Prostate gland (tissue), 2 donors: ENCODE measurements at places on chromosomes 3 and 15. TPM values are rescaled to one million over a fixed set of nuclear protein-coding genes. Genes with fewer than 3 reads are reported as not detected.

Gene GOLGA8N
- 3.9 TPM for total RNA-seq

Gene RHOV
- 11.7 TPM for total RNA-seq

GRCh38 chr3:182241766-182242488 is 530.2 kb downstream of the SOX2 start:
- no peaks in the 10 kb centered on the region for H3K36me3 ChIP-seq
- DNase-seq, result no peak
- no peaks in the 10 kb centered on the region for H3K4me1 ChIP-seq
- H3K27ac ChIP-seq, result no peak overlapping the region
- H3K27me3 ChIP-seq, result no peaks in the 10 kb centered on the region

- H3K27me3 ChIP-seq, result no peaks in the 10 kb centered on the region
- no peak overlapping the region for H3K27ac ChIP-seq
- no peaks in the 10 kb centered on the region for H3K4me1 ChIP-seq
- no peaks in the 10 kb centered on the region for H3K36me3 ChIP-seq
- no peak for DNase-seq
These were observed 194.7 kb downstream of the KLHL25 start for GRCh38 chr15:85600001-85600400.

Gene AADACL2
- 0.62 TPM for total RNA-seq

DNA sequence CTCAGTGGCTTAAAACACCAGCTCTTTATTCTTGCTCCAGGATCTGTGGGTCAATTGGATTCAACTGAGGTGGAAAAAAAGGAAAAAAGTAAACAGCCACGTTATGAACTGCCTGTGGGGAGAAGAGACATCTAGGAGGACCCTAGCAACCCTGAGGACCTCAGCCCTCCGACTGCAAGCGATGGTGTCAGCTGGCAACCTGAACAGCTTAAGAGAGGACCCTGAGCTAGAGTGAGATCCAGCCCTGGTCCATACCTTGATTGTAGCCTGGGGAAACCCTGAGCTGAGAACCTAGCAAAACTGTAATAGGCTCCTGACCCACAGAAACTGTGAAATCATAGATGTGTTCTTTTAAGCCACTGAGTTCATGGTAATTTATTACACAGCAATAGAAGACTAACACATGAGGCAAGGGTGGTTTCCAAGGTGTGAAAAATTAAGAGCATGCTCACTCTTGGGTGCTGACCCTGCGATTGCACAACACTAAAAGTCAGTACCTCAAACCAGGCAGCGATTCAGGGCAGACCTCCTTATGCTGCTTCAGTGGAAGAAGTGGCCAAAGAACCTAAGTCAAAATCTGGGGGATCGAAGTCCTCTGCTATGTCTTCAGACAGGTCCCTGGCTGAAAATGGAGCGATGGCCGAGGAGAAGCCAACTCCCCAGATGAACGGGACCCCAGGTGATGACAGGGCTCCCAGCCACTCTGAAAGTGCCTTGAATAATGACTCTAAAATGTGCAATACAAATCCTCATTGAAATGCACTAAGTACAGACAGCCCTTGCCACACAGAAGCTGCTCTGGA is 57.7 kb downstream of the GASK1A start:
- H3K27me3 ChIP-seq, result no peaks in the 10 kb centered on the region
- DNase-seq, result no peak
- no peaks in the 10 kb centered on the region for H3K4me1 ChIP-seq
- H3K4me3 ChIP-seq, result no peak overlapping the region

Gene GNB4
- total RNA-seq, result 11.9 TPM

- H3K36me3 ChIP-seq, result no peaks in the 10 kb centered on the region
- no peak overlapping the region for H3K4me3 ChIP-seq
- no peaks in the 10 kb centered on the region for H3K27me3 ChIP-seq
- no peak overlapping the region for H3K27ac ChIP-seq
- no peak for DNase-seq
These were observed 86.1 kb upstream of the SPATA12 start for GRCh38 chr3:56974247-56974930.

Gene SCAANT1
- not detected for total RNA-seq

GRCh38 chr3:78726545-78726944 is 1041.3 kb downstream of the ROBO1 start:
- H3K27me3 ChIP-seq, result no peaks in the 10 kb centered on the region
- no peak for DNase-seq
- no peaks in the 10 kb centered on the region for H3K4me1 ChIP-seq
- no peak overlapping the region for H3K4me3 ChIP-seq
- no peak overlapping the region for H3K27ac ChIP-seq
- no peaks in the 10 kb centered on the region for H3K36me3 ChIP-seq

Gene DUOXA2
- not detected for total RNA-seq

GRCh38 chr3:197595470-197596185 is 39.9 kb upstream of the BDH1 start:
- no peaks in the 10 kb centered on the region for H3K27me3 ChIP-seq
- no peak overlapping the region for H3K27ac ChIP-seq
- DNase-seq, result no peak
- H3K4me3 ChIP-seq, result no peak overlapping the region

GRCh38 chr3:24588629-24589512 is 94.2 kb upstream of the THRB start:
- DNase-seq, result no peak
- H3K36me3 ChIP-seq, result no peaks in the 10 kb centered on the region
- H3K27ac ChIP-seq, result no peak overlapping the region
- H3K27me3 ChIP-seq, result no peaks in the 10 kb centered on the region
- no peak overlapping the region for H3K4me3 ChIP-seq

Gene CACNA2D2
- 5.6 TPM for total RNA-seq

Gene PDE8A
- total RNA-seq, result 52.7 TPM

GRCh38 chr3:195297446-195297845 is 26.5 kb upstream of the XXYLT1 start:
- no peak overlapping the region for H3K27ac ChIP-seq
- no peak overlapping the region for H3K4me3 ChIP-seq
- H3K36me3 ChIP-seq, result no peaks in the 10 kb centered on the region
- no peaks in the 10 kb centered on the region for H3K27me3 ChIP-seq
- no peaks in the 10 kb centered on the region for H3K4me1 ChIP-seq

DNA sequence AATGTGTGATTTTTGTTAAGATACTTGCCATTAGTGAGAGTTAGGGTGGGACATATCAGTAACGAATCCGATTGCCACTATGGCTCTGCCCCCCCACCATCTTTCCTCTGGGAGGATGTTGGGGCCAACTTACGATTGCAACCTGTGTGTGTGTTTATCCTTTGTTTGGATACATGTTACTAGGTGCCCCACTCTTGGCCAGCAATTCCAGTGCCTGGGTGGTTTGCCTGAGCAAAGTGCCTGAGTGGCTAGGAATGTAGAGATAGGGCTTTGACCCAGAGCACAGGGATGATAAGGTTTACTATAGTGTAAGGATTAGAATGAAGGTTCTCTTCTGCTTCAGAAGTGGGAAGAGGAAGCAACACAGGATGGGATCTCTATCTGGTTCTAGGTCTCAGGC is 231.8 kb downstream of the TP63 start:
- H3K27me3 ChIP-seq, result no peaks in the 10 kb centered on the region
- H3K4me1 ChIP-seq, result no peaks in the 10 kb centered on the region
- H3K36me3 ChIP-seq, result no peaks in the 10 kb centered on the region
- H3K4me3 ChIP-seq, result no peak overlapping the region

- H3K4me1 ChIP-seq, result no peaks in the 10 kb centered on the region
- no peaks in the 10 kb centered on the region for H3K27me3 ChIP-seq
- H3K4me3 ChIP-seq, result no peak overlapping the region
- no peaks in the 10 kb centered on the region for H3K36me3 ChIP-seq
These were observed 47.6 kb downstream of the SLMAP start for GRCh38 chr3:57803647-57804081.
